ENCODE measurements at places on chromosomes 7 and 10.

- DNase-seq = no peak
Observed at GRCh38 chr10:86290933-86291615, 75.5 kb downstream of the GRID1 start.

- DNase-seq = no peak
Observed at GRCh38 chr10:15169555-15170401, 1.3 kb upstream of the NMT2 start.

- DNase-seq = peak; percentile 92
Observed at GRCh38 chr7:31488562-31489203, 25.2 kb upstream of the ITPRID1 start.

GRCh38 chr7:47308808-47309207 lies 273.1 kb downstream of the TNS3 start:
- DNase-seq = no peak

GRCh38 chr10:122768389-122768745 lies 68.7 kb upstream of the C10orf120 start:
- DNase-seq = no peak

GRCh38 chr7:35256256-35257175 lies 2.6 kb upstream of the TBX20 start:
- no peak for DNase-seq

DNA sequence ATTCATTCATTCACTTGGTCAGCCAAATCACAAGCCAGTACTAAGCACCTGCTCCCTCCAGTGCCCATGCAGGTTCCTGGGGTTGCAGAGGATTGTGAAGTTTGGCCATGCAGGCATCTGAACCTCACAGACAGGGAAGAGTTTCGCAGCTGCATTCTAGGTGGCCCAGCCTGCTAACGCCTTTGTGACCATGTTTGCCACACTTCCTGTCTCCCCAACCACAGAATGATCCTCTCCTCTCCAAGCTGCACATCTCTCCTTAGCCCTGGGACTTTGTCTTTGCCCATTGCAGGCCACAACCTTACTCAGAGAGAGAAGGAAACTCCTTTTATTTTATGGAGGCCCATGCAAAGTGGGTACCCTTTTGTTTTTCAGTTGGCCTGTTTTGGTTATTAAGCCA lies 31.8 kb downstream of the EPDR1 start:
- no peak for DNase-seq

GRCh38 chr10:93076871-93077270 lies 3.2 kb downstream of the CYP26A1 start:
- no peak for DNase-seq

DNA sequence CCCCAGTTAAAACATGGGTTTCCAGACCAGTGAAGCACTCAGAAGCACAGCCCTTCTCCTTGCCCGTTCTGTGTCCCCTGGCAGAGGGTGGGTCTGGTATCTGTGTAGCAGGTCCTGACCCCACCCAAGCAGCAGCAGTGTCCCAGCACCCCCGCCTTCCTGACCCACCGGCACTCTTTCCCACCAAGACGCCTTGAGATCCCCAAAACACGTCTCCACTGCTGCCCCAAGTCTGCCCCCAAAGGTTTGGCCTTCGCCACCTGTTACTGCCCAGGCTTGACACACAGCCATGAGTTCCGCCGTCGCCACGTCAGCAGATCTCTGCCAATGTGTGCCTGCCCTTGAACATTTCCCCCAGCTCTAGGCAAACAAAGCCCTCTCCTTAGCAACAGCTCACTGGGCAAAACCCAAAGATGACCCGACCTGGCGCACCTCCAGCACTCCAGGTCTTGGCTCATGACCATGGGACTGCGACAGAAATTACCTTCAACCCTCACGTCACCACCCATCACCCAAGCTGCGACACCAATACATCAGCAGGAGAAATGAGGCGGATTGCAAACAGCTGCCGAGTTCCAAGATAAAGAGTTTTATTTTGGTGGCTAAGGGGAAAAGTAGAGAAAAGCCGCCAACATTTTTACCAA lies 75.6 kb downstream of the CTBP2 start:
- DNase-seq = no peak

- peak; percentile 43 for DNase-seq
Observed at GRCh38 chr10:111079781-111080180, 3.0 kb downstream of the ADRA2A start.

DNA sequence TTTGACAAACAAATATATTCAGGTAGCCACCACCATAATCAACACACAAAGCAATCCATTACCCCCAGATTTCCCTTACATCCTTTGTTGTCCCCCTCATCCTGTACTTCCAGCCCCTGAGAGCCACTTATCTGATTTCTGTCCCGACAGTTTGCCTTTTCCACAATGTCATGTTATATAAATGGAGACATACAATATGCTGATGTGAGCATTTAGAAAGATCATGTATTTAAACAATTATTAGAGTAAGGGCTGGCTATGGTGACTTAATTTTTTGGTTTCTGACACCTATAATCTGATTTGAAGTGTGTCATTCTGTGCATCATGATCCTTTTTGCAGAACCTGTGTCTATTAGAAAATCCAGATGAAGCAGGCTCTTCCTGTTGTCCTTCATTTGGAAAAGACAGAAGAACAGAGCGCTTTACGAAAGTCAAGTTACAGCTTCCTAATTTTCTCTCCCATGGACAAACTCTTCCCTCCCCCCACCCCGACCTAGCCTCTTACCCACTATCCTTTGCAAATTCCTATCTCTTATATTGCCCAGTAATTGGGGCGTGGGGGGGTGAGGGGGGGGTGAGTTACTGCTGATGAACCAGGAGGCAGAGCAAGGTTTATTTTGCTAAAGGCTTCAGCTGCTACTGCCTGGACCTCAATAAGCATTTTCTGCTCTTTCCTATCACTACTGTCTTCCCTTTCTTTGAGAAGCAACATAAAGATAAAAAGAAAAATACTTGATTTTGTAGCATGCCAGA lies 252.4 kb upstream of the C7orf33 start:
- no peak for DNase-seq

GRCh38 chr7:301291-302053 lies 11.5 kb downstream of the FOXL3 start:
- peak; percentile 61 for DNase-seq

DNA sequence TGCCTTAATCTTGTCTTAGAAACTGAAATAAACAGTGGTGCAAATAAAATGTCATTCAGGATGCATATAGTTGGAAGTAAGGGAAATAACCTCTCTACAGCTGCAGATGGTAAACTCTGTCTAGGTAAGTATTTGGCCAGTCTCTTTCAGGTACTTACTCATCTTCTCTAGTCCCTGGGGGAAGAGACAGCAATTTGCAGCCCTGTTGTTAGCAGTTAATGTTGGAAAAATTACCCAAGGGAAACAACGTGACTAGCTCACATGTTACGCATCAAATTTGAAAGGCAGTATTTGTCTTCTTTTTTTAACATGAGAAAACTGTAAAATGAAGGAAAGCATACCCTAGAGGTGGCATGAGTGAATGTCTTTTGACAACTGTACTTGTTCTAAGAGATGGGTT lies 3.2 kb upstream of the HUS1 start:
- DNase-seq = no peak

DNA sequence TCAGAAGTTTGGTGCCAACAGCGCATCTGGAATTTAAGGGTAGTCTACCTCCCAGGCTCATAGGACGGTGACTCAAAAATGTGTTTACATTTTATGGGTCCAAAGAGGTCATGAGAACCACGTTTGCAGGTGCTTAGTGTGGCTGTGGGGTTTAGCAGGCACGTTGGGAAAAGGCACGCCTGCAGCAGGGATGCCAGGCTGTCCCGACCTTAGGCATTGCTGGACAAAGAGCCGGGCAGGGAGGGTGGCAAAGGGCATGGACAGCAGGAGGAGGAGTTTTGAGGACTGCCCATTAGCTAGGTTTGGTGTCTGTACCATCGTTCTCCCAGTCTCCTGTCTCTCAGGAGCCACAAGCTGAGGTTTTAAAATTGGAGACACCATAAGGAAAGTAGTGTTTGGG lies 104.4 kb downstream of the TRRAP start:
- no peak for DNase-seq

DNA sequence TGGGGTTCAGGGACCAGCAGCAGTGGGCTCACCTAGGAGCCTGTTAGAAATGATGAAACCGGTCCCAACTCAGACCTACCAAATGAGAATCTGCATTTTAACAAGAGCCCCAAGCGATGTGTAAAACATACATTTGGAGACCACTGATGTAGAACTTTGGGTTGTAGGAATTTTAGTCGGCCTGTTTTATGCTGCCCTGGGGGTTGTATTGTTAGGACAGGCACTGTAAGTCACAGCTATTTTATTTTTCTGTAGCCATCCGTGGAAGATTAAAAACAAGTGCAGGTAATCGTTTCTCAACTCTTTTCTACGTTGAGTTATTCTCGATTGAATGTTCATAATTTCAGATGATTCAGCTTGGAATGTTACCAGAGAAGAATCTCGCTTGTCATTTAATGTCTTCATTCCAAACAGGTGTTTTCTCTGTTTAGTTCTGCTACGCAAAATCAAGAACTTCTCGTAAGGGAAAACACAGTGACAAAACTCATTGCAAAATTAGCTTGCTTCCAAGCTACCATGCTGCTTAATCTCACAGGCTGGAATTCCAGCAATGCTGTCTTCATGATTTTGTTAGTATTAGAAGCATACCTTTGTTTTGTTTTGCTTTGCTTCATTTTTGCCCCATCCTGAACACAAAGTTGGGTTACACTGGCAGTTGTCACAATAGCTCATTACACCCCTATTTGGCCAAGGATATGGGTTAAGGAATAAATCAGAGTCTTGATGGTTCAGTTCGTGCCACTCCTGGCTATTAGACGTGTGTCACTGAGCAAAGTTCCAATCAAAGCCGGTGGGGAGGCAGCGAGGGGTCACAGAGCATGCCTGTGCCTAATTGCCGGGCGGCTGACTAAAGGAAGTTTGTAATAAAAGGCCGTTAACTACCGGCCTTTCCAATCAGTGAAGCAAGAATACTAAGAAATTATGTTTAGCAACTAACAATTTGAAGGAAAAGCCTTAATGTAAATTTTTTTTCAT lies 676.9 kb downstream of the GATA3 start:
- DNase-seq = no peak

DNA sequence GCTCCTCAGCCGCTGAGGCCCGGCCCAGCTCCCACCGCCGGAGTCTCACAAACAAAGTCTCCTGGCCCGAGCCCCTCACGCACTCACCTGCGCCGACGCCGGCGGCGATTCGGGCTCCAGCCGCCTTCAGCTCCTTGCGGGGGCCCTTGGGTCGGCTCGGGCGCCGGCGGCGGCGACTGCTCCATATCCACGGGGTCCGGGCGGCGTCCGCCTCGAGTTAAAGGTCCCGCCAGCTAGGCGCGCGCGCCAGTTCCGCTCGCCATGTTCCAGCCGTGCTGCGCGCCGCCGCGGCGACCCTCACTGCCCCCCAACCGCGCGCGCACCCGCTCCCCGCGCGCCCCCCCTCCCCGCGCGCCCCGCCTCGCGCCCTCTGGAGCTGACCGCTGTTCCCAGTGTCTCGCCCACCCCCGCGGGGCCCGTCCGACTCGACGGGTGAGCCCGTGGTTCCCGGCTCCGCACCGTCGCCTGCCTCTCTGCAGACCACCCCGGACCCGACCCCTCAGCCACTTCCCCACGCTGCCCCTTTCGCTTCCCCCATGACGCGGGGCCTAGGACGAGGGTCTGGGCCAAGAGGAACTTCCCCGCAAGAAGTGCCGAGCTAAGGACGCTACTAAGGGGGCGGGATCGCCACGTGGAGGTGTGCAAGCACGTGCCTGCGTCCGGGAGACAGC lies 396.1 kb downstream of the ZNF33B start:
- no peak for DNase-seq

DNA sequence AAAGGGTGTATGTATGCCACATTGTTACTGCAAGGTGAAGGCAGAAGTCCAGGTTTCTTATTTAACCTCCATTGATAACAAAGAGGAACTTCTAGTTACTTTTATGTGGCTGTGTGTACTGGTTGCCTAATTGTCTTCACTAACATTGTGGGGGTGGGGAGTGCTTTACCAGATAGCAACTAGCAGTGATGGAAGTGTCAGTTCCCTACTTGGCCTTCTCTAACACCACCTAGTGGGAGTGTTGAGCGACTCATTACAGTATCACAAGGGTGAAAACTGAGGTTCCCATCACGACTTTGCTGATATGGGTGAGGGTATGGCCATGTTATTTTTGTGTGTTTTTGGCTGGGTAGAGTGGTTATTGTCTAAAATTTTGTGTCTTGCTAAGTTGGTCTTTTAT lies 274.4 kb downstream of the THSD7A start:
- no peak for DNase-seq

DNA sequence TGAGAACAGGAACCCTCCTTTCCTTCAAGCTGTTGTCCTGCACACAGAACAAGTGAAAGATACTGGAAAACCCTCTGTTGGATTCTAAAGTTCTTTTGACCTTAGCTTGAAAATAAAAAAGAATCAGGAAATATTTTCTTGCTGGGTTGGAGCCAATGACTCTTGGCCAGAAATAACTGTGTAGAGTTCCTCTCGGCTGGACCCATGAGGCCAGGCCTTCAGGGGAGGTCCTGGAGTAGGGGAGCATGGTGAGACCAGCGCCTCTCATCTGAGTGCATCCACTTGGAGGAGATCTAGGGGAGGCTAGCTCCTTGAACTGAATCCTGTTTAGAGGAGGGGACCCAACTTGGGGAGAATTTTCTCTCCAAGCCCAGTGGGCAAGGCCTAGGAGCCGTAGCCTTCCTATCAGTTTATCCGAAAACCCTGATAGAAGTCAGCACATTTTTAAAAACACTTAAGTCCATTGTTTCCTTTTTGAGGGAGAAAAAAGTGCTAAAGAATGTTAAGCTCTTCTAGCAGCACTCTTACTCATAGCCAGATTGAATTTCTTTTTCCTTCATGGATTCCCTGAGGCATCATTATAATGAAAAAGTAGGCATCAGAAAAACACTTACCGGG lies 635.7 kb upstream of the ANKRD30A start:
- no peak for DNase-seq

Data from posterior cingulate gyrus (tissue), 11 donors.